ENCODE measurements at places on chromosomes 2 and 18. TPM values are rescaled to one million over a fixed set of nuclear protein-coding genes. Genes with fewer than 3 reads are reported as not detected.

- DNase-seq, result peak; percentile 47
- H3K4me3 ChIP-seq, result no peak overlapping the region
- H3K4me1 ChIP-seq, result peaks cover 16% of the 10 kb centered on the region
- H3K36me3 ChIP-seq, result no peaks in the 10 kb centered on the region
Measured at GRCh38 chr2:57180042-57180567, 866.5 kb upstream of the VRK2 start.

DNA sequence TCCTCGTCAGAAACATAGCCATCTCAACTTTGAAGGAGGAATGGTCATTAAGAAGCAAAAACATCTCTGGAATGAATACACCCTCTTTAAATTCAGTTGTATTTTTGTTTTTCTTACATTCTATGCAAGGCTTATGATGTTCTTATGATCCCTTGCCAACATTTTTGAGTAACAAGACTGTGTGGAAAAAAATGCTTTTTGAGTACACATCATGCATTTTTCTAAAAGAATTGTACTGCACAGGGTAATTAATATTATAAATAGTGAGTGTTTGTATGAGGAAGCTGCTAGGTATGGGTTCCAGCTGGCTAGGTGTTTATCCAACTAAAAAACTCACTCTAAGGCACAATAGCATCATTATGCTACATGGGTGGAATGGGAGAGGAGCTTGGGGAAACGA is 59.0 kb upstream of the SPATS2L start:
- H3K27me3 ChIP-seq, result no peaks in the 10 kb centered on the region
- H3K27ac ChIP-seq, result no peak overlapping the region
- H3K4me3 ChIP-seq, result no peak overlapping the region
- H3K4me1 ChIP-seq, result no peaks in the 10 kb centered on the region

DNA sequence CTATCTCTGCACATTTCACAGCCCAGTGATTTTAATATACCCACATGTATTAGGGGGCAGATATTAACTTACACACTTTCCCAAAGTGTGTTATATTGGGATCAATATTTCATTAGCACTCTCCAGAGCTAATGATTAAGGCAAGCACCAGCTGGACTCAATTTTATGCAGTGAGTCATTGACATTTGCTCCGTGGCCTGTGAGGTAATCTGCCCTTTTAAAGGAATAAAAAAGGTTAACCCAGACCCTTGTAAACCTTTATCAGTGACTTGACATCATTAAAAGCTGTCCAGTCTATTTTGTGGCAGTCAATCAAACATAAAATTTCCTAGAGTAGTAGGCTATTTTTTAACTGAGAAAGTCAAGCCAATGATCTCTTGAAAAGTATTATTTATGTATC is 1870.4 kb upstream of the CELF4 start:
- no peak for DNase-seq
- H3K36me3 ChIP-seq, result no peaks in the 10 kb centered on the region
- no peaks in the 10 kb centered on the region for H3K27me3 ChIP-seq
- no peak overlapping the region for H3K4me3 ChIP-seq
- H3K27ac ChIP-seq, result no peak overlapping the region

DNA sequence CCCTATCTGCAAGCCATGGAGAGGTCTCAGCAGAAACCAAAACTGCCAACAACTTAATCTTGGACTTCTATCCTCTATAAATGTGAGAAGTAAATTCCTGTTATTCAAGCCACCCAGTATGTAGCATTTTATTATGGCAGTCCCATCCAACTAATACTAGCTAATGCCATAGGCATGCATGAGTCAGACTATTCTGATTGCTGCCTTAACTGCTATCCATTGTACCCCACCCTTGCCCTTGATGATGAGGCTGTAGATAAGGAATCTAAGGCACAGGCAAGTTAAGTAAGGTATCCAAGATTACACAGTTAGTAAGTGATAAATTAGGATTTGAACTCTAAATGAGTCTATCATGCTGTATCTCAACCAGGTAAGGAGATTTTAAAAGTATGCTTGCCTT is 223.0 kb downstream of the UBE2E3 start:
- no peaks in the 10 kb centered on the region for H3K36me3 ChIP-seq
- peak; percentile 47 for DNase-seq
- H3K4me3 ChIP-seq, result no peak overlapping the region
- H3K27ac ChIP-seq, result no peak overlapping the region

DNA sequence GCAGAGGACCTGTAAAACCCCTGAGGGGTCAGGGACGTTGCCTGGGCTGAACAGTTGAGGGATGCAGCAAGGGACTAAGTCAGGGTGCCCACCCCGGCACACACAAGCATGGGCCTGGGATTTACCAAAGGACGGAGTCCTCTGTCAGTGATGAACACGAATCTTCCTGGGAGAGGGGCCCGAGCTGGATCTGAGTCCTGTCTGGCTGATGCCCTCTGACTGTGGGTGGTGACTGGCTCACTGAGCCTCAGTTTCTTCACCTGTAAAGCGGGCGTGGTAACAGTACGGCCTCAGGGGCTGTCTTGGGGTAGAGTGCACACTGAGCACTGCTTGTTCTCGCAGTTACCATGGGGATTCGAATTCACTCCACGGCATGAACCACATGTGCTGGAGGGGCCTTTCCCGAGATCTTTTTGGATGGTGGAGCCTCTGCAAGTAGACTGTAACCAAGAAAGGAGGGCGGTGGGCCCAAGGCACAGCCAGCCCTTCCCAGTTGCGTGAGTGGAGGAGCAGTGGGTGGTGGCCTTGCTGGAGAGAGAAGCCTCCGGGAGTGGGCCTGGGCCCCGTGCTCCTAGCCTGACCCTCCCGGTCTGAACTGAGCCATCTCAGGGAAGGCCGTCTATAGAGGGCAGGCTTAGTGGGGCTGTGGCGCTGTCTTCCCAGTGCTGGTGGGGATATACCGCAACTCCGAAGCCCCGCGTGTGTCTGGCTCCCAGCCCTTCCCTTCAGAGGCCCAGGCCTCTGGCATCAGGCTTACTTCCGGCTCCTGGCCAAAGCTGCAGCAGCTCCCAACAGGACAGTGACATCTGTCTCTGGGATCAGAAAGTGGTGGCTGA is 130.8 kb upstream of the HS6ST1 start:
- H3K36me3 ChIP-seq, result no peaks in the 10 kb centered on the region
- H3K4me1 ChIP-seq, result no peaks in the 10 kb centered on the region
- DNase-seq, result no peak

GRCh38 chr2:98356729-98357128 is 10.5 kb downstream of the CNGA3 start:
- H3K36me3 ChIP-seq, result no peaks in the 10 kb centered on the region
- H3K27ac ChIP-seq, result no peak overlapping the region
- no peak for DNase-seq
- no peak overlapping the region for H3K4me3 ChIP-seq
- peaks cover 5% of the 10 kb centered on the region for H3K4me1 ChIP-seq
- H3K27me3 ChIP-seq, result no peaks in the 10 kb centered on the region

Gene RALB
- 46.5 TPM for total RNA-seq

- H3K4me1 ChIP-seq, result no peaks in the 10 kb centered on the region
- no peaks in the 10 kb centered on the region for H3K36me3 ChIP-seq
- H3K27ac ChIP-seq, result no peak overlapping the region
- no peak overlapping the region for H3K4me3 ChIP-seq
Measured at GRCh38 chr2:173298536-173299097, 56.1 kb upstream of the CDCA7 start.

DNA sequence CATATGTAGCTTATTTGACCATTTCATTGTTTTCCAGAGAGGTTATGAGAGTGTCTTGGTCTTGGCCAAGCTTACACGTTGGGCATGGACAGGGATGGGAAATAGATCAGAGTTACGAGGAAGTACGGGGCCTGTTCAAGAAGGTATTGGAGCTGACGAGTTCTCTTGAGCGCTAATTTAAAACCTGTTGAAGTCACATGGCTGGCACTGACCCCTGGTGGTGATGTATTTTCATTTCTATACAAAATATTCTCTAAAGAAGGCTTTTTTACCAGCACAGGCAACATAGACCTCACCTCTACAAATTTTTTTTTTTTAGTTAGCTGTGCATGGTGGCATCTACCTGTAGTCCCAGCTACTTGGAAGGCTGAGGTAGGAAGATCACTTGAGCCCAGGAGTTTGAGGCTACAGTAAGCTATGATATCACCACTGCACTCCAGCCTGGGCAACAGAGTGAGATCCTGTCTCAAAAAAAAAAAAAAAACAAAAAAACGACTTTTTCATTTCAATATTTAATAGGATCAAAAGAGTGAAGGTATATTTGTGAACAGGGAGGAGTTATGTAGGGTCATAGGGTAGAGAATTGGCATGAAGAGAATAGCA is 19.6 kb downstream of the UGP2 start:
- peak overlapping the region; percentile 69 for H3K27ac ChIP-seq
- no peaks in the 10 kb centered on the region for H3K27me3 ChIP-seq
- DNase-seq, result peak; percentile 67
- peaks cover 22% of the 10 kb centered on the region for H3K4me1 ChIP-seq
- H3K4me3 ChIP-seq, result no peak overlapping the region
- H3K36me3 ChIP-seq, result peaks cover 83% of the 10 kb centered on the region

- H3K27me3 ChIP-seq, result no peaks in the 10 kb centered on the region
- peaks cover 12% of the 10 kb centered on the region for H3K4me1 ChIP-seq
- no peak overlapping the region for H3K4me3 ChIP-seq
- no peaks in the 10 kb centered on the region for H3K36me3 ChIP-seq
- no peak for DNase-seq
Measured at GRCh38 chr2:204023088-204023487, 86.5 kb downstream of the ICOS start.

- peak; percentile 60 for DNase-seq
- no peaks in the 10 kb centered on the region for H3K36me3 ChIP-seq
- H3K27ac ChIP-seq, result no peak overlapping the region
- peaks cover 25% of the 10 kb centered on the region for H3K4me1 ChIP-seq
- H3K27me3 ChIP-seq, result no peaks in the 10 kb centered on the region
- peak overlapping the region; percentile 40 for H3K4me3 ChIP-seq
Measured at GRCh38 chr18:61581578-61582201, 248.5 kb downstream of the CDH20 start.

- no peak overlapping the region for H3K4me3 ChIP-seq
- peaks cover 14% of the 10 kb centered on the region for H3K4me1 ChIP-seq
Measured at GRCh38 chr2:3751806-3752205, 48.4 kb downstream of the DCDC2C start.

- no peak for DNase-seq
- H3K27ac ChIP-seq, result no peak overlapping the region
- peaks cover 13% of the 10 kb centered on the region for H3K4me1 ChIP-seq
- H3K27me3 ChIP-seq, result no peaks in the 10 kb centered on the region
Measured at GRCh38 chr2:82839036-82839435, 1620.0 kb downstream of the SUCLG1 start.

Gene ARHGAP25
- total RNA-seq, result 0.93 TPM

GRCh38 chr2:142112757-142113221 is 18.0 kb downstream of the LRP1B start:
- H3K27ac ChIP-seq, result no peak overlapping the region
- peaks cover 70% of the 10 kb centered on the region for H3K27me3 ChIP-seq
- H3K36me3 ChIP-seq, result no peaks in the 10 kb centered on the region

DNA sequence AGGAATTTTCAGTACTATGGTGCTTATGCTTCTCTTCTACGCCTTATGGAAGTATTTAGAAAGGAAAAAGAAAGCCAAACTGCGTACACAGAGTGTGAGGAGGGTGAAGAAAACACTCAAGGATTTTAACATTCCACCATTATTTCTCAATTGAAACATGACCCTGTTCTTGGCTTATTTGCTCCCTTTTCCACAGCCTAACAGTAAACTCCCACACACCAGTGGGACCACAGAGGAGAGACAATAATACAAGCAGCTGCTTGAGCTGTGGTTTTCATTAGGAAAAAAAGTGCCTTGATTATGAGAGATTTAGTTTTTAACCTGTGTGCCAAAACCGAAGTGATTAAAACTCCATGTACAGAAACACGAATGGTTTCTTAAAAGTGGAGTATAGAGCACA is 134.3 kb downstream of the MEP1B start:
- peaks cover 21% of the 10 kb centered on the region for H3K36me3 ChIP-seq
- H3K4me1 ChIP-seq, result peaks cover 42% of the 10 kb centered on the region

DNA sequence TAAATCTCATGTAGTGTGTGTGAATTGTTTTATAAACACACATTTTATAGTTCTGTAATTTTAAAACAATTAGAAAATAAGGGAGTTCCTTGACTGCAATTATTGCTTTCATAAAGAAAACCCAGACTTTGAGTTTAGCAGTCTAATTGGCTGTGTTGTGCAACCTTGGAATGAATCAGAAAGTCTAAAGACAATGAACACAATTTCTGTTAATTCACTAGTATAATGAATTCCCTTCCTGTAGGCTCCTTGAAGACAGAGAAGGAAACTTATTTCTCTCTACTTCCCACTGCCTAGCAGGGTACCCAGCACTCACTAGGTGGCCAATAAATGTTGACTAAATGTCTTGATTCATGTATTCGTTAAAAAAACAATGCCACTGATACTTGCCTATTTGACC is 79.9 kb downstream of the ANTXR1 start:
- peak; percentile 16 for DNase-seq
- no peak overlapping the region for H3K27ac ChIP-seq
- H3K4me3 ChIP-seq, result no peak overlapping the region
- no peaks in the 10 kb centered on the region for H3K27me3 ChIP-seq
- H3K36me3 ChIP-seq, result peaks cover 15% of the 10 kb centered on the region

GRCh38 chr2:88827821-88828220 is 136.3 kb downstream of the RPIA start:
- no peak overlapping the region for H3K4me3 ChIP-seq
- H3K27me3 ChIP-seq, result peaks cover 15% of the 10 kb centered on the region
- H3K27ac ChIP-seq, result no peak overlapping the region
- H3K36me3 ChIP-seq, result no peaks in the 10 kb centered on the region

Gene MAP3K19
- not detected for total RNA-seq

GRCh38 chr2:210956101-210956500 is 399.7 kb downstream of the CPS1 start:
- no peak overlapping the region for H3K4me3 ChIP-seq
- no peak for DNase-seq
- H3K27me3 ChIP-seq, result peaks cover 37% of the 10 kb centered on the region
- H3K4me1 ChIP-seq, result peaks cover 6% of the 10 kb centered on the region
- H3K36me3 ChIP-seq, result no peaks in the 10 kb centered on the region

GRCh38 chr2:156589381-156590079 is 153.4 kb downstream of the GPD2 start:
- no peaks in the 10 kb centered on the region for H3K27me3 ChIP-seq
- H3K27ac ChIP-seq, result no peak overlapping the region
- no peaks in the 10 kb centered on the region for H3K4me1 ChIP-seq

Gene SCYGR2
- not detected for total RNA-seq

- H3K4me1 ChIP-seq, result peaks cover 8% of the 10 kb centered on the region
- H3K36me3 ChIP-seq, result peaks cover 6% of the 10 kb centered on the region
- H3K27ac ChIP-seq, result no peak overlapping the region
- H3K27me3 ChIP-seq, result no peaks in the 10 kb centered on the region
- no peak overlapping the region for H3K4me3 ChIP-seq
Measured at GRCh38 chr18:8980496-8980895, 122.0 kb upstream of the NDUFV2 start.

Gene CHRND
- not detected for total RNA-seq

DNA sequence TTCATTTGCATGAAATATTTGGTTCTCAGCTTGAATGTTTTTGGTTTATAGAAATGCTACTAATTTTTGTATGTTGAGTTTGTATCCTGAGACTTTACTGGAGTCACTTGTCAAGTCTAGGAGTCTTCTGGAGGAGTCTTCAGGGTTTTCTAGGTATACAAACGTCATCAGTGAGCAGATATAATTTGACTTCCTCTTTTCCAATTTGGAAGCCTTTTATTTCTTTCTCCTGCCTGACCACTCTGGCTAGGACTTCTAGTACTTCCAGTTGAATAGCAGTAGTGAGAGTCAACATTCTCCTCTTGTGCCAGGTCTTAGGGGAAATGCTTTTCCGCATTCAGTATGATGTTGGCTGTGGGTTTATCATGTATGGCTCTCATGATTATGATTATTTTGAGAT is 55.4 kb upstream of the THUMPD2 start:
- no peak overlapping the region for H3K27ac ChIP-seq
- no peaks in the 10 kb centered on the region for H3K27me3 ChIP-seq
- no peak overlapping the region for H3K4me3 ChIP-seq
- DNase-seq, result no peak
- no peaks in the 10 kb centered on the region for H3K4me1 ChIP-seq

Gene SKOR2
- total RNA-seq, result not detected

Gene APLF
- 4.0 TPM for total RNA-seq
